ENCODE measurements at places on chromosomes 7 and 10. TPM values are rescaled to one million over a fixed set of nuclear protein-coding genes. Genes with fewer than 3 reads are reported as not detected.

DNA sequence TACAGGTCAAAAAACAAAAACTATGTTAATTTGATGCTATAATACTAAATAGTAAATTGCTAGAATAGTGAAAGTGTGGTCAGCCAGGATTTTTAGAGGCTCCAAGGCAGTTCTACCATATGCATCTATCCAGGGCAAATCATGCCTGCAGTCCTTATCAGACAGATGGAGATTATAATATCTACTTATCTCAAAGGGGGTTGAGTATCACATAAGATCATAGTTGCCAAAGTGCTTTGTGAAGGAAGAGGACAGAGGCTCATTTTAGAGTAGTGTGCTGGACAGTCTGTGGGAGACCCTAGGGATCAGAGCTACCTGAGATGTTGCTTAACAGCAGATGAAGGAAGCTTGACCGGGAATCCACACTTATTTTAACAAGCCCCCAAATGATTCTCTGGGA lies 3.2 kb downstream of the ICA1 start:
- no peak for DNase-seq

DNA sequence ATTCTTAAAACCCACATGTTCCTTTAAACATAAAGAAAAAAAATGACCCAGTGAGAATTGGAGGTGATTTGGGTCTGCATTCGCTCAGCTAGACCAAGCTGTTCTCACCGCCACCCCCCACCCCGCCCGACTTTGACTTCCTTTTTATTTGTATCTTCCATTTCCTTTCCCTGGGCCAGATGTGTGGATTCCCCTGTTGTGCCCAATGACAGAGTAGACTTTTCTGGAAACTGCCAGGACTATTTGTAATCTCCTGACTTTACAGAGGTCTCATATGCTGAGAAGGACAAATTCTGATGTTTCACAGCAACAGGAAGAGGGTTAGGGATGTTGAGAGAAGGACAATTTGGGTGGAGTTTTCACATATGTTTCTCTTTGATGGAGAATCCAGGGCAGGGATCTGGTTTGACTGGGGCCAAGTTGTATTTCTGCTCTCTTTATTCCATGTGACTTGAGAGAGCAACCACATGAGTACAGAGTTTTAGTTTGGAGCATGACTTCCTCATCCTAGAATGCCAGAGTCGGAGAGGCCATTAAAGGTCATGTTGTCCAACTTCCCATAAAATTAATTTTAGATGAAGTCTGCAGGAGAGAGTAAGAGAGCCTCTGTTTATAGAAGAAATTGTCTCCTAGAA lies 1023.2 kb downstream of the LRMDA start:
- no peak for DNase-seq

DNA sequence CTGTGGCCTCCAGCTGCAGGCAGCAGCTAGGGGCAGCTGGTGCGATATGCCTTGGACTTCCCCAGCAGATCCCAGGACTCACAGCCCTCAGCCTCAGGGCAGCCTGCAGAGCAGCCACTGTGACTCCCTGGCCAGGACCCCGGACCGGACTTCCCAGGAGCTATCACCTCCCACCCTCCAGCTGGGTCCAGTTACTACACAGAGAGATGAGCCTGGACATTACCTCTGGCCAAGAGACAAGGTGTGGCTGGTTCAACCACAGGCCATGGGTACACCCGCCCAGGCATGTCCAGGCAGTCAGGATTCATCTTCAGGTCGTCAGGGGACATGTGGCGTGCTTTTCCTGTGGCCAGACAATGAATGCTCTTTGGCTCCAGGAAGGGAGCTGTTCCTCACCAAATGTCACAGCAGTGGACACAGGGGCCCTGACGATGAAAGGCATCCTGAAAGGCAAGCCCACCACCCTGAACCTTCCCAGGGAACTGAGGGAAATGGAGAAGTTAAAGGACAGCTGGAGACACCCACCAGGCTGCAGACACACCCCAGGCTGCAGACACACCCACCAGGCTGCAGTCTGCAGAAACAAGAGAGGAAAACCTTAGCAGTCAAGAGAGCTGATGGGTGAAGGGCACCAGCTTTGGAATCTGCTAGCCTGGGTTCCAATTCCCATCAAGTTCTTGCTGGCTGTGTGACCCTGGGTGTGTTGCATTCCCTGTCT lies 25.8 kb upstream of the NANOS1 start:
- no peak for DNase-seq

- no peak for DNase-seq
Observed at GRCh38 chr10:97531401-97531986, 32.8 kb downstream of the UBTD1 start.

DNA sequence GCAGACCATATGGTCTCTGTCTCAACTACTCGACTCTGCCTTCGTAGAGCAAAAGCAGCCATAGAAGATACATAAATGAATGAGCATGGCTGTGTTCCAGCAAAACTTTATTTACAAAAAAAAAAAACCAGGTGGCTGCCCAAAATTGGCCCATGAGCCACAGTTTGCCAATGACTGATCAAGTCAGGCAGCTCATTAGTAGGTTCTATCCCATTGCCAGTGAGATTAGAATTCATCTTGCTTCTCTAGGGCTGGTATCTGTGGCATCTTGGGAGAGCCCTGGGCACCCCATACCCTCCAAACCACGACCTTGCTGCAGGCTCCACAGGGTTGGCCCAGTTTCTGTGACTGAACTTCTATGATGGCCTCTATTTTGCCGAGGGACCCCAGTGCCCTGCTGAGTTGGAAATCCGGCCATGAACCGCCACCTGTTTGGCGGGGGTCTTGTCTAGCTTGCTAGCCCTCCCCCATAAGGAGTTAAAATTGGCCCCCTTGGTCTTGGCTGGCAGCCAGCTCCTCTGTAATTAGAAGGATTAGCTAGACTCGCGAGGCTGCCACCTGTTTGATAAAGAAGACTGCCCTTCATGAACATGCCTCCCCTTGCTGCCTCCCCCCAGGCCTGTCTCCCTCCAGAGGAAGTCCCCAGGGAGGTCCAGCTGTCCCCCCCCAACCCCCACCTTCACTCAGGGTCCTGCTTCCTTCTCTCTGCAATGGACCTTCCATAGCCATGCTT lies 83.9 kb downstream of the CHN2 start:
- no peak for DNase-seq

Gene AFAP1L2
- total RNA-seq: 207 TPM

GRCh38 chr10:30782537-30783461 lies 153.2 kb upstream of the LYZL2 start:
- no peak for DNase-seq

DNA sequence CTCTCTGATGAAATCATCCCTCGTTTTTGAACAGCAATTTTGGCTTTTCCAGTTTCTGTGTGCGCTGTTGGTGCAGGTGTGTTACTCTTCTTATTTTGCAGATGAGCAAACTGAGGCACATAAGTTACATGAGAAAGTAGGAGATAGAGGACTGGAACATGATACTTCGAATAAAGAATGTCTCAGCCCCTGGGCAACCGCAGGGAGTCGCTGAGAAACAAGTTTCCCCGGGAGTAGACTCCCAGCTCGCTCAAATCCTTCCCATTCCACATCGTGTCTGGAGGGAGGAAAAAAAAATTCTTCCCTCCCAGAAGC lies 18.0 kb downstream of the MXI1 start:
- DNase-seq: no peak
